ENCODE measurements at places on chromosomes 5 and 9.

DNA sequence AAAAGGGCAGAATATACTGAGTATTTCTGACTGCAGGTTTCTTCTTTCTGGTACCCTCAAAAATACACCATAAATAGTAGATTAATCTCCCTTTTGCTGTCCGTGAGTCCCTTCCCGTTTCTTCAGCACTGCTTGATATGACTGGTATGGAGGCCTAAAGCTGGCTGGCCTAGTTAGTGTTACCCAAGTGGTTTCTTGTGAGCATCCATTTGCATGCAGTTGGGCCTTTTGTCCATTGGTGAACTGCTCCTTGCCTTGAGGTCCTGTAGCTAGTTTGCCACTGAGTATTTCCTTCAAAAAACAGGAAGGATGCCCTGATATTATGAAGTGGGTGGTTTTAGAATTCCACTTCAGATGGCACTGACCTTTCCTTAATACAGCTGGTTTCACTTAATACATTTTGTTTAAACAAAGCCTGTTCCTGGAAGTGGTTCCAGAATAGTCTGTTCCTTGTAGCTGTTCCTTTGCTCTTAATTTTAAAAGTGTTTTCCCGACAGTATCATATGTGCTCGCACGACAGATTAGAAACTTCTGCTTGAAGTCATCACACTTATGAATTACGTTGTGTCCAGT is 40.0 kb upstream of the ABL1 start:
- DNase-seq, result no peak

DNA sequence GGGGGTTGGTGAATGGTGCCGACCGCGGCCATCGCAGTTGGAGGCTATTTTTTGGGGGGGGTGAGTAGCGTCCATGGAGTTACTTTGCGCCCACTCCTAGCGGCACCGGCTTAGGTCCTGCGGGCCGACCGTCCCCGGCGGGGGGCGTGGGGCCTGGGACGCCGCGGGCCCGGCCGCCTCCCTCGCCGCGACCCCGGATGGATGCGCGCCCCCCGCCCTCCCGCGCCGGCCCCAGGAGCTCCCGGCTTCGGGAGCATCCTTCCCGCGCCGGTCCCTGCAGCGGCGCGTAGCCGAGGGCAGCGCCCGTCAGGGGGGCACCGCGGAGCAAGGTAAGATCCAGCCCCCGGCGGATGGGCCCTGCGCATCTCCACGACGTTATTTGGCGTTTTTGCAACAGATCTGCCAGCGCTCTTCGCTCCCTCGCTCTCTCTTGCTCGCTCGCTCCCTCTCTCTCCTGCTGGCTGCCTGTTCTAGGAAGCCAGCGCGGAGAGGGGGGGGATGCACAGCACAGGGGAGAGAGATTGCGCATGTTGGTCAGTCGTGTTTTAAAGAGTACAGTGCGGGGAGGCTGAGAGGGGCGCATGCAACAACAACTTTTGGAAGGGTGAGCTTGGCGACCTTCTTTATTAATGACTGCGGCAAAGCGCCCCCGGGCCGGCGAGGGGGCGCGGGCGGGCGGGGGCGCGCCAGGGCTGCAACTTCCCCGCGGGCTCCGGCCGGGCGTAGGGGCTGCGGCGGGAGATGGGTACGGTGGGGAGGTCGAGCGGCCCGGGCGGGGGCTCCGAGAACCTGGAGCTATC is 413 bp downstream of the JADE2 start:
- peak; percentile 37 for DNase-seq

- no peak for DNase-seq
Observed at GRCh38 chr9:80251778-80252177, 680.0 kb downstream of the TLE4 start.

- no peak for DNase-seq
Observed at GRCh38 chr9:77956555-77956954, 75.1 kb downstream of the GNAQ start.

- DNase-seq, result no peak
Observed at GRCh38 chr9:96644137-96644536, 11.0 kb downstream of the PRXL2C start.

- DNase-seq, result no peak
Observed at GRCh38 chr9:90802386-90802985, 867 bp downstream of the SYK start.

DNA sequence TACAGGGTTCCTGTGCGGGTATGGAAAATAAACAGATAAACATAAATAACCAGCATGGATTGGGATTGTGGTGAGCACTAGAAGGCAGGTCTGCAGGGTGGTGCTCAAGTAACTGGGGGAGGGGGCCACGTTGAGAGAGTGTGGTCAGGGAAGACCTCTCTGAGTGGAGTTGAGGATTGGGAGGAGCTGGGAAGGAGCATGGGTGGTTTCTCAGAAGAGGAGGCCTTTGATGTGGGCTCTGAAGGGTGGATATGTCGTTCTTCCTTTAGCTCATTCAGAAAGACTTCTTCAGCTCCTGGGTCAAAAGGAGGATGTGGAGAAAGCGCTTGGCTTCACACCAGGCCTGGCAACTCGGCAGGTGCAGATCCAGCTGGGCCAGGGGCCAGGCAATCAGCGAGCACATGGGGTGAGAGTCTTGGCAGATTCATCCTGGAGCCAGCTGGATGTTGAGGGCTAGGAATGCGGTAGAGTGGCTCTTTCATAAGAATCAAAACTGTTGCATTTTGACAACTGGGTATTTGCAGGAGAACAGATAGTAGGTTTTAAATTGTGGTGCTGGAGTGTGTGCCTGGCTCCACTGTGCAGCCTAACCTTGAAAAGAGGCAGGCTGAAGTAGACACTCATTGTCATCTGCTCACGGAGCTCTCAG is 71.7 kb downstream of the PCSK5 start:
- no peak for DNase-seq

Measured in stimulated activated CD8-positive, alpha-beta memory T cell treated with anti-CD3 and anti-CD28 coated beads, Interleukin-7, amount 100 ng/mL, for 48 hours (primary cell).